Amygdala (tissue), 56 donors: ENCODE measurements at places on chromosomes 7 and 10.

- peak; percentile 29 for DNase-seq
These were observed at the start of gene CREB5 for GRCh38 chr7:28411876-28412662. Gene CREB5 (plus strand): TSS chr7:28412518. CDS start chr7:28412915, 397 bp downstream.

- no peak for DNase-seq
These were observed 44.1 kb downstream of the BAMBI start for GRCh38 chr10:28721318-28721951.

DNA sequence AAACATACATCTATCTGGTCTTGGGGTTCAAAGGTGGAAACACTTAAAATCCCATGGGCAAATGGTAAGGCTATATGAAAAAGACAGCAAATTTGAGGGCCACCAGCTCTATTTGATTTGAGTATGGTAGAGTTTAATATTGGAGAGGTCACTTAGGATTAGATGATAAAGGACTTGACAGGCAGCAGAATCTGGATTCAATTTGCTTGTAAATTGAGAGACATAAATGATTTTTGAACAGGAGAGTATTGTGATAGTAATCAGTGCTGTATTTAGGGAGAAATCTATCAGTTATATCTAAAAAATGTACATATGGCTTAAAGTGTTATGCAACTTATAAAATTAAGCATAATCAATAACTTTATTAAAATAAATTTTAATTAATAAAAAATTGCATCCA lies 155.2 kb downstream of the SEMA3A start:
- DNase-seq: no peak

- no peak for DNase-seq
These were observed 340.1 kb downstream of the PHF14 start for GRCh38 chr7:11313801-11314200.

DNA sequence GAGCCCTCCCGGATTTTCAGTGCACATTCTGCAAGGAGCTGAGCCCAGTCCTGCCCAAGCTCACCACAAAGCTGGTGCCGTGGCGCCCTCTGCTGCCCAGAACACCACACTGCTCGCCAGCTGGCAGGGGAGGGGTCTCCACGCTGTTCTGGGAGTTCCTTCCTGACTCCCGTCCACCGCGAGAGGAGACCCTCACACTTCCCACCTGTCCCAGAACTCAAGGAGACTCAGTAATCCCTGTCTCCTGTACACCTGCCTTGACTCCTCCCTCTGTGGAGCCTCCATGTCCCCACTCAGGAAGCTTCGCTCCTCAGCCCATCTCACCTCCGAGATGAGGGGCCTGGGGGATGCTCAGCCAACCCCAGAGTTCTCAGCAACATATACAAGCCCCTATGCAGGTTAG lies 11.3 kb downstream of the C10orf105 start:
- peak; percentile 26 for DNase-seq

DNA sequence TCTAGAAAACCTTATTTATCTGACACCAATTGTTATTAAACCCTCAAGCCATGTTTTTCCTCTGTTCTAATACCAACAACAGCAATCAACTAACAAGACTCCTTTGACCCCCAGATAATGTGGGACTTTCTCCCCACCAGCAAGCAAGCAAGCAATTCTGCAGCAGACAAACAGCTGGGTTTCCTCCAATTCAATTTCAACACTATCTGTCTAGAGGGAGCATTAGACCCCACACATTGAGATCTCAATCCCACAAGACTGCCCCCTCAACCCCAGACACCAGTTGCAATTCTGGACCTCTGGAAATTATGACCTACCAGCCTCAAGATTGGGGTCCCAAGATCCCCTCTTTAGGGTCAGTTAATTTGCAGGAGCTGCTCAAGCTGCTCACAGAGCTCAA lies 89.4 kb upstream of the TMEM26 start:
- no peak for DNase-seq

DNA sequence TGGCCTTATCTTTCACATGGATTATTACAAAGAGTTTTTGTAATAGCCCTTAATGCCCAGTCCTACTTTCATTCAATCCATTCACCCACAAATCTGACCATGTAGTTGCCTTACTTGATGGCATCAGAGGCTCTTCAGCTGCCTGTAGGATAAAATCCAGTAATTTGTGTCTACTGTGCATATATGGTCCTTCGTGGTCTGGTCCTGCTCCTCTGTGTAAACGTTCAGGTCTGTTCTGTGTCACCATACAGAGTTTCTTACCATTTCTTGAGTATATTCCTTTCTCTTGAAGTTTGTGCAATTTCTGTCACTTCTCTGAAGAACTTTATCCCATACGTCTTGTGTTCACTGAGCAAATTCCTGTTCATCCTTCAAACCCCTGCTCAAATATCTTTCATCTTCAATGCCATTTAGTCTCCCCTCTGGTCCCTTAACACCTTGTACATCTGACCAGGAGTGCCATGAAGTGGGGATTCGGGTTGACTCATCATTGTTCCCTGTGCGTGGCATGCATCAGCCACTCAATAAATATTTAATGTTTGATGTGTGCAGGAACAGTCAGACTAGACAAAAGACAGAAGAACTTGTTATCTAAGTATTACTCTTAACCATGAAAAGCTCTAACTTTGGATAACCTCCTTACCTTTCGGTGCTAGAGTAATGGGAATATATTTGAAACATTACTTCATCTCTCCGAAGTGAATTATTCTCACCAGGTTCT lies 98.6 kb upstream of the RPA3 start:
- no peak for DNase-seq

GRCh38 chr7:2824026-2824677 lies 20.0 kb downstream of the GNA12 start:
- DNase-seq: no peak

DNA sequence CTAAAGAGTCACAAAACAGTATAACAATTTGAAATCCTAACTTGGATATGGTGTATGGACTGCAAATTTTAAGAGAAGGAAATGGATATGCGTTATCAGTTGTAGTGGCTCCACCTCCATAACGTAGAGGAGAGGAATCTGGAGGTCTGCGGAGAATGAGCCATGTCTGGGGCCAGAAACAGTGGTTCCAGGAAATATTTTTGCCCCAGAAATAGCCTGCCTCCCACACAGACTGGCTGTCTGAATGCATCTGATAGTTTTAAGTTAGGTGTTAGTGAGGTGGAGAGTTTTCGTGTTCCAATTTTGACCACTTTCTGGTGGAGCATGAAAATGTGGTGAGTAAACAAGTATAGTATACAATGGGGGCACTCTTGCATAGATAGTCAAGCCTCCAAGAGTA lies 1.6 kb downstream of the PHTF2 start:
- DNase-seq: no peak

- no peak for DNase-seq
These were observed 1.3 kb upstream of the HOXA5 start for GRCh38 chr7:27144781-27145164.

DNA sequence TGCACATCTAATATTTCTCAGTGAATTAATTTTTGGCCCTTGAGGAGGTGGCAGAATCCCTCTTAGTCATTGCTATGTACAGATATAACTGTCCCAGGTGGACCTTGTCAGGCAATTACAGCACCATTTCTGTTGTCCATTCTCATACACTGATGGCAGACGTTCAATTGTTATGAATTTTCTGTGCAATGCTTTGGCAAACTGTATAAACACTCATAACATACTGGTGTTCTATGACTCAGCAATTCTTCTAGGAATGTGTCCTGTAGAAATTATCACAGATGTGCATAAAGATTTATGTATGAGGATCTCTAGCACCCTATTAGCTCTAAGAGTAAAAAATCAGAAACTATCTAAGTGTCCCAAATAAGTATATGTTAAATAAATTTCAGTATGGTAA lies 80.8 kb downstream of the DNAJB9 start:
- DNase-seq: no peak

DNA sequence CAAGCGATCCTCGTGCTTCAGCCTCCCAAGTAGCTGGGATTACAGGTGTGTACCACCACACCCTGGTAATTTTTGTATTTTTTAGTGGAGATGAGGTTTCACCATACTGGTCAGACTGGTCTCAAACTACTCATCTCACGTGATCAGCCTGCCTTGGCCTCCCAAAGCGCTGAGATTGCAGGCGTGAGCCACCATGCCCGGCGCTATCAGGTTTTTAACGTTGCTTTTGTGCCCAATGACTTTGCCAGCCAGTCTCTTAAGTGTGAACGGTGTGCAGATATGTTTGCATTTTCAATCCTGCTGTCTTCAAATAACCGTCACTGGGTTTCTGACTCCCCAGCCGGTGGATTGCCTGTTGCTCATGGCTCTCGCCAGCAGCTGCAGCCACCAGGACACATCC lies 201.8 kb upstream of the PPP2R2D start:
- DNase-seq: no peak

GRCh38 chr7:43636093-43636492 lies 53.2 kb downstream of the STK17A start:
- no peak for DNase-seq

- no peak for DNase-seq
These were observed 177.9 kb downstream of the RNF133 start for GRCh38 chr7:122520971-122521555.

DNA sequence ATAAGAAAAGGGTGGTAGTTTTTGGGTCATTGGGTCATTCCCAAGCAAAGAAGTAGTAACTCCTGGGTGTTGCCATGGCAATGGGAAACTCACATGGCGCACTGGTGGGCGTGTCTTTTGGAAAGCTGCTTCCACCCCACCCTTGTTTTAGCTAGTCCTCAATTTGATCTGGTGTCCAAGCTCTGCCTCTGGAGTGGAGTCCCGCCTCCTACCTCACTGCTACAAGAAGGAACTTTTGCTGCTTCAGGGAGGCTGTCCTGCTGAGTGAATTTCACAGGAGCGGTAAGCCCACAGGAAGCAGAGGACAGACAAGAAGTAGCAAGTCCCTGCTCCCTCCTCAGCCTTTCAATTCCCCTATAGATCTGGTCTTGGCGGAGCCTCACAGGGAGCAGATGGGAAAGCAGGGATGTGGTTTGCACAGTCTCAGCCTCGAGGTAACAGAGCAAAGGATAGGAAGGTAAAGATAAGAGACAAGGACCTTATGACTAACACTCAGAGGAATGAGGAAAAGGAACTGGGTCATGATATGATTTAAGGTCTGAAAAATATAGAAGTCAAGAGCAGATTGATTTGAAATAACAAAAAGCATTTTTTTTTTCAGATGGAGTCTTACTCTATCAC lies 700.3 kb downstream of the TNS3 start:
- no peak for DNase-seq

GRCh38 chr7:19051767-19052375 lies 65.6 kb downstream of the TWIST1 start:
- DNase-seq: no peak

DNA sequence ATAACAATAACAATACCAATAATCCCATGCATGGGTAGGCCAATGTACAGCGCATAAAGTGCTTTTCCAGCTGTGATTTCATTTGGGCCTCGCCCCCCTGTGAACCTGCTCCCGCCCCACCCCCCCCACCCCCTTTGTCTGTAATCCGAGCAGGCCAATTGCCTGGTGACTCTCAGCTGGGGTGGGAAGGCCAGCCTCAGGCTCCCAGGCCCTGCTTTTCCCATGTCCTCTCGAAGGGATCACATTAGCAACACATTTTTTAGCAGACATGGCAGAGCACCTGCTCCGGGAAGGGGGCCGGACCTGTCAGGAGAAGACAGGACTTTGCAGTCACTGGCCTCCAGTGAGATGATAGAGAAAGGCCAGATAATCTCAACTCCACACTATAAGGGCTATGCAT lies 439.3 kb downstream of the RPS24 start:
- DNase-seq: no peak

- no peak for DNase-seq
These were observed 10.7 kb downstream of the CALD1 start for GRCh38 chr7:134789967-134790685.

GRCh38 chr10:23204773-23205172 lies 12.7 kb downstream of the PTF1A start:
- no peak for DNase-seq

DNA sequence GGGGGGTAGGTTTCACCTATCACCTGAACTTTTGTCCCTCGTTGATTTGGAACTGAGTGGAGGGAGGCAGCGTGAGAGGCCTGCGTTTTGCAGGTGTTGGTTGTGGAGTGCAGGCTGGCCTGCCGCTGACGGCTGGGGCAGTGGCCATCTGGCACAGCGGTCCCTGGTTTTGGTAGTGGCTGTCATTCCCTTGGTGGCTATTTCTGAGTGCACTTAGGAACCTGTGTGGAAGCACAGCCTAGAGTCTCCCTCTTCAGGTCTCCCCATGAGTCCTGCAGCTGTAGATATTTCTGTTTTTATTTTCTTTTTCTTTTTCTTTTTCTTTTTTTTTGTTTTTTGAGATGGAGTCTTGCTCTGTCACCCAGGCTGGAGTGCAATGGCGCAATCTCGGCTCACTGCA lies 129.2 kb downstream of the CUL2 start:
- no peak for DNase-seq

DNA sequence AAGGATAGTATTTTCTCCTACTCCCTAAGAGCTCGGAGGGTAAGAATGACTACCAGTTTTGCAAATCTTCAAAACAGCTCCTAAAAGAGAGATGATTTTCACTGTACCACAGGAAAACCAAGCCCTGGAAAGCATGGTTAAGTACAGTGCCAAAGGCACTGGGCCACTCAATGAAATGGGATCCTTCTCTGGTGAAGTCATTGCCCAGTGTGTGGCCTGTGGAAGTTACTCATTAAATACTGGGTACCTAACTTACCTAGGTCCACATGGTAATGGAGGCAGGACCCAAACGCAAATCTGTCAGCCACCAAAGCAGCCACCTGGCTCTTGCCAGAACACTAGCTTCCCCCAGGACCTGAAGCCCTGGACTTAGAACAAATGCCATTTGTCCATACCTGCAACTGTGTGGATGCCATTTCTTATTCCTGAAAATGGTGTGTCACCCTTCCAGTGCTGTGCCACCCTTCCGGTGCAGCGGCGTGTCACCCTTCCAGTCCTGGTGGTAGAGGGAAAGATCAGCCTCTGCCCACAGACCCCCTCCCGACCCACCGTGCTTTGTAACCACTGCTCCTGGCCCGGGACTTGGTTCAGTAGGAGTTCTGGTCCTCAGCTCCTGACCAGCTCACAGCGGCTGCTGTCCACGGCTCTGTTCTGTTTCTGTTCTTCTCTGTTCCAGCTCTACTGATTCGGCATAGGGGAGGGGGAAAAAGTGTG lies 659.2 kb downstream of the SDK1 start:
- DNase-seq: no peak

- DNase-seq: no peak
These were observed 660 bp downstream of the VCL start for GRCh38 chr10:73998623-73998928.

DNA sequence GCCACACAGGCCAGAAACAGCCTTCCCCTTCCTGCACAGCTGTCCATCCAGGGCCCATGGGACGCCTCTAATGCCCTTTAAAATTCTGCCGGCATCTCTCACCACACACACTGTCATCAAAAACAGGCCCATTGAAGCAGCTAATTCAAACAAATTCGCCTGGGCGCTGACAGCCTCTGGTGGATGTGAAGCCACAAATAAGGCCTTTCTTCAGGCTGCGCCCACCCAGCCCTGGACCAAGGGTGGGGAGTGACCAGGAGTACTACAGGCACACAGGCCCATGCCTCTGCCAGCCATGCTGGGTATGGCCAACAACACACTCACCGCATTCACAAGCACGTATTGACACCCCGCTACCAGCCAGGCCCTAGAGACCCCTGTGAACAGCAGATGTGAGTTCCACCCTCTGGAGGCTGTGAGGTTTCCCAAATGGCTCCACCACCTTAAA lies 54.6 kb downstream of the SLIT1 start:
- DNase-seq: no peak

- DNase-seq: peak; percentile 32
These were observed 39.1 kb upstream of the GNAI1 start for GRCh38 chr7:80095545-80095944.
